CD4-positive, alpha-beta T cell treated with Interleukin-21 for 1 hour (primary cell): ENCODE measurements at places on chromosomes 4 and X.

DNA sequence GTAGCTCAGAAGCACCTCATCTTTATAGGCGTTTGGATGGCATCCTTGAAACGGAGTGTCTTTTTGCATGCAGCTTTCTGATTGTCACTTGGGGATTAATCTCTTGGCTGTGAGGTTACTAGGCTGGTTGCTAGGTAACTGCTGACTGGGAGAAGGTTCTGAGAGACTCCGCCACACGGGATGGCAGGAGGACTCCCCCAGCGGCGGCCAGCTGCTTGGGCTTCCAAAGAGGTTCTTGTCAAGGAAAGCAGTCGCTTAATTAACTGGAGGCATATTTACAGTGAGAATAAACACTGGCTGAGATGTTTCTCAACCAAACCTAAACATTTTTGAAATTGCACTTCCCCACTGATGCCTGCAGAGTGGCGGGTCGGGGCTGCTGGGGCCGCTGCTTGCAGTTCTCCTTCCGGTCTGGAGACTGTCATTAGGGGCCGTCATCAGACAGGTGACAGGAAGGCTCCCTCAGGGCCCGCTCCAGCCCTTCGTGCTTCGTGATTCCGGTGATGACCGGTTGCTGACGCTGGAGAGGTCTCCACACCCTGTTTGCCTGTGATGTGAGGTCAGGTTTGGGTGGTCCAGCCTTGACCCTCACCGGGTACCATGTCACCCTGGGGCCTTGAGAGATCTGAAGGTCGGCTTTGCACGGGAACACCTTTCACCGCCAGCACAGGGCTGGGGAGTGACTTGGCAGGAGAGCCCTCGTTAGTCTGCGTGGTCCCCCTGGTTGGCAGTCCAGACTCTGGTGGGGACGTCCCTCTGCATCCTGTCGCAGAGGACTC lies 9.1 kb downstream of the NSG1 start:
- no peak for DNase-seq

- DNase-seq = no peak
Measured at GRCh38 chr4:70936200-70936787, 34.1 kb downstream of the MOB1B start.

DNA sequence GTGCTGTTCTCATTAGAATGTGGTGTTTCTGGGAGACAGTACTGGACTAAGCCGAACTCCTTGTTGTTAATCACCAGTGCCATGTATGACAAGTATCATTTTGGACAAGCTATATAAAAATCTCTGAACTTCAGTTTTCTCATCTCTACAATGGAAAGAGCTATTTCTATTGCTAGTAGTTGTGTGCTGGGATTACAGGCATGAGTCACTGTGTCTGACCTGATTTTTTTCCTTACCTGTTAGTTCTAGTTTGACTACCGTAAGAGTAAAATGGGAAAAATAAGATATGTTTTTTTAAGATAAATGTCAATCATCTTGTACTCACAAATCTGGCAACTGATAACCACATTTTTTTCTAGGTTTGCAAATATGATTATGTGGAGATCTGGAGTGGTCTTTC lies 192.3 kb downstream of the TLL1 start:
- no peak for DNase-seq

GRCh38 chr4:1247864-1248244 lies 1.1 kb downstream of the CTBP1 start:
- DNase-seq = no peak

GRCh38 chr4:81165861-81166430 lies 49.1 kb downstream of the PRKG2 start:
- DNase-seq = no peak

DNA sequence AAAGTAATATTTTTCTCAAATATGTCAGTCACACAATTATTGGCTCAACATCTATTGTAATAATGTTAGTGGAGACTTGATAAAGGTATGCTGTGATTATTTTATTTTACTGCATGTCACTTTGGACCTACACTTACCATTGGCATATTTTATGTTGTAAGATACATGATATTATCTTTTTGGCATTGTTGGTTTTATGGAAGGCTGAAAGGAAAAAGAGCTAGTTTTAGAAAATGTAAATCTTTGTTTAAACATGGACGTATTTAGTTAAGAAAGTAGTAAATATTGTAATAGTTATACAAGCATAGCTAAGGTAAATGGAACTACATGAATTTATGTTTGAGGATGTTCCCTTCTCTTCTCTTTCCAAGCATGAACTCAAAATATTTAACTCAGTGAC lies 1399.3 kb downstream of the STIM2 start:
- no peak for DNase-seq

GRCh38 chr4:113959539-113959937 lies 19.9 kb downstream of the ARSJ start:
- DNase-seq = no peak

GRCh38 chr4:17066236-17066635 lies 167.8 kb upstream of the LDB2 start:
- no peak for DNase-seq

- no peak for DNase-seq
Measured at GRCh38 chr4:84708406-84709135, 125.6 kb downstream of the CDS1 start.

DNA sequence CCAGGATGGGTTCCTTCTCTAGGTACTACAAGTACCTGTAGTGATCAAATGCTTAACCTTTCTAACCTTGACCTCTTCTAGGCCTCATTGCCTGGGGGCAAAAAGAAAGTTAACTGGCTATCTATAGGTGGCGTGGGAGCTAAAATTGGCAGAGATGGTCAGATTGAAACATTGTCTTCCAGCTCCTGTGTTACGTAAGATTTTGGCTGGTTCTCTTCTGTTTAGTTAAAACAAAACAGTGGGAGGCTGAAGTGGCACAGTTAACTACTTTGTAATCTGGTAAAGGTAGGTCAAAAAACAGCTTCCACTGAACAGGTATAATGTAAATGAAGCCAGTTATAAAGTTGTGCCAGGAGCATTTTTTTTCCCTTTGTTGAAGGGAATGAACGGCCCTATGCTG lies 115.2 kb downstream of the MBNL3 start:
- no peak for DNase-seq

DNA sequence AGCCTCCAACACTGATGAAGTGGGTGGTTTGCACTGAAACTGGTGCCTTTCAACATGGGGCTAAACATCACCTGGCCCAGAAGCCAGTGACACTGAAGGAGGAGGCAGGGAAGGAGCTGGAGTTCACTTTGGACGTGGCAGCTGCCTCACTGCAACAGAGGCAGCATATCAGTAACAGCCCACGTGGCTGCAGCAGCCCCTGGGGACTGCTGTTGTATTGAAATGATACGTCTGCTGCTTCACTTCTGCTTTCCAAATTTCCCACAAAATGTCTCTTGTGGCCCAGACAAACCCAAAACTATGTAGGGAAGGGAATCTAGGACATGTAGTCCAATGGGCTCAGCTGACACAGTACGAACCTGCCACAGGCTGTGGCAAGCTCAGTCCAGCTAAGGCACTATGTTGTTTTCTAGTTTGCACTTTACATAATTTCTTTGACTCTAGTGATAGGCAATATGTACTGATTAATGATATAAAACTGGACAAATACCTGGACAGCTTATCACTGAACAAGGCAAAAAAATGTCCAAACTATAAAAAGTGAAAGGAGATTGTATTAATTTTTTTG lies 84.7 kb upstream of the RAPGEF2 start:
- DNase-seq = no peak
